ENCODE measurements at places on chromosomes 4 and X. TPM values are rescaled to one million over a fixed set of nuclear protein-coding genes. Genes with fewer than 3 reads are reported as not detected.

DNA sequence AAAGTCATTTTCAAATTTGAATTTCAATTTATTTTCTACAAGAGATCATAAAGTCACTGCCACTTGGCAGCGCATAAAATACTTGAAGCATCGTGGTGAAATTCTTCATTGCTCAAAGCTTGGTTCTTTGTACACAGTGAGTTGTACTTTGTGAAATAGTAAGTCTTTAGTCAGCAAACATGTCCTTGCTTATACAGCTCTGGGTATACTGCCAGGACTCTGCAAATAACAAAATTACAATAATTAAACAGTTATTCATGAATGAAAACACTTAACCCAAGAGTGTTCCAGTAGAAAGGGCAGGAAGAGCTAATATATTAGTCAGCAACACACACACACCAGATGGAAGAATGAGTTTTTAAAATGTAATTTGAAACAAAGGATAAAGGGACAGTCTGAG lies 1300.9 kb upstream of the DIAPH2 start:
- no peak for DNase-seq

DNA sequence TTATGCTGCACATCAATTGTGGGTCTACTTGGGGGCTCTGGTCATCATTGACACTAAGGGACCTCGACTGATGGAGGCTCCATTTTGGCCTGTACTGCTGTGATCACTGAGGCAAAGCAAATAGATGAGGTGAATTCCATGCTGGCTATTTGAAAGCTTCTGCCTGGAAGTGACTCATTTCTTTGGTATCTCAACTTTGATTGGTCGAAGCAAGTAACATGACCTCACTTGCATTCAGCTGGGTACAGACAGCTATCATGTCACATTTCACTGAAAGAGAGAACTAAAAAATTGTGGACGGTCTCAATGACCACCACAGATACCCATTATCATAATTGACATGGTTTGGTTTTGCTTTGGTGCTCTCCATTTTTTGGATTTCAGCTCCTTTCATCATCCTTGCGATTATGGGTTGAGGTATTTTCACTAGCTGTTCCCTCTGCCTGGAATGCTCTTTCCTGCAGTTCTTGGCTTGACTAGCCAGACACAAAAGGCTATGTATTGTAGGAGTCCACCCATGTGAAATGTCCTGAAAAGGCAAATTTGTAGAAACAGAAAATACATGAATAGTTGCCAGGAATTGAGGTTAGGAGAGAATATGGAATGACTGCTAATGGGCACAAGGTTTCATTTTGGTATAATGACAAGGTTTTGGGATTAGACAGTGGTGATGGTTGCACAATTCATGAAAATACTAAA lies 369.2 kb upstream of the LCORL start:
- DNase-seq: no peak

GRCh38 chrX:116824785-116825184 lies 362.0 kb upstream of the CT83 start:
- DNase-seq: no peak

DNA sequence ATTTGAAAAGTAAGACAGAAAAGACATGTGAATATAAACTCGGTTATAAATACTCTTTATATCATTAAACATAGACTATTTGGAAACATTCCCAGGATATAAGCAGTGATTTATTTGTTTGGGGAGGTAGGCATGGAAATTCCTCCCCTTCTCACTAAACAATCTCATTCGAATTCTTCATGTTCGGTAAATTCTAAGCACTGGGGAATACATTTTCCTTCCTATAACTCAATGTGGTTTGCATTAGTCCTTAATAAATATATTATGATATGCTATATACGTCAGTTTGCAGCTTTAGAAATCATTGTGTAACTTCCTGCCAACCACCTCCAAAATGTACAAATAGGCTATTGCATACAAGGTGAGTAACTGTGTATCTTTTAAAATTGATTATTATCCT lies 99.6 kb downstream of the UGT8 start:
- no peak for DNase-seq

GRCh38 chrX:15059474-15059873 lies 186.3 kb downstream of the MOSPD2 start:
- DNase-seq: no peak

GRCh38 chr4:153741541-153741940 lies 18.3 kb downstream of the RNF175 start:
- DNase-seq: no peak

- DNase-seq: no peak
Observed at GRCh38 chr4:76725039-76725438, 172.9 kb downstream of the SOWAHB start.

DNA sequence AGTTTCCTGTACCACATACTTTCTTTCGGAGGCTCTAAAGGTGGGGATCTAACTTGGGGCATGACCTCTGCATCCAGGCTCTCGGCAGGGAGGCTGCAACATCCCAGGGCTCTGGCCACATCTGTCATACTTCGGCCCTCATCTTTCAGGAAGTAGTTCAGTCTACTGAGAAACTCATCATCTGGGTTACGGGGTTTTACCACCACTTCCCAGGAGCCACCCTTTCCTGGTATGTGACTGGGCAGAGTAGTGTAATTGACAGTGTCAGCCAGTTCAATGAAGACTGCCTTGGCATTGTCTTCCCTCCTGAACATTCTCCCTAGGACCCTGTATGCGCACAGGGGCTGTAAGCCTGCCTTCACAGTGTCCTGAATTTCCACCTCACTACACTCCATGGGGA lies 2.8 kb downstream of the PNMA5 start:
- no peak for DNase-seq

- no peak for DNase-seq
Observed at GRCh38 chr4:75623026-75623425, 7.3 kb downstream of the CDKL2 start.

GRCh38 chr4:86521373-86521969 lies 72.6 kb upstream of the PTPN13 start:
- no peak for DNase-seq

Gene CLDN34
- 0.20 TPM for total RNA-seq

Gene RAI2
- total RNA-seq: 3.4 TPM

Gene TNIP2
- total RNA-seq: 70.6 TPM

Gene SSX2B
- not detected for total RNA-seq

Gene EVC2
- total RNA-seq: 6.3 TPM

Gene TCP11X2
- total RNA-seq: not detected

Gene H2BW2
- total RNA-seq: not detected

Gene GNRHR
- total RNA-seq: not detected

Gene NUDT10
- total RNA-seq: not detected

Gene PWWP3B
- total RNA-seq: under 0.01 TPM
